ENCODE measurements at places on chromosomes 7 and 10. TPM values are rescaled to one million over a fixed set of nuclear protein-coding genes. Genes with fewer than 3 reads are reported as not detected.

MYOF gene
- 2.5 TPM for total RNA-seq

PRF1 gene
- total RNA-seq, result not detected

CC2D2B gene
- 2.2 TPM for total RNA-seq

TBC1D12 gene
- 47.6 TPM for total RNA-seq

NME8 gene
- total RNA-seq, result not detected

SLC26A4 gene
- total RNA-seq, result 16.0 TPM

ATOH7 gene
- total RNA-seq, result 0.94 TPM

SPDYE9 gene
- not detected for total RNA-seq

FAM180A gene
- not detected for total RNA-seq

PDIA4 gene
- 38.5 TPM for total RNA-seq

PHTF2 gene
- total RNA-seq, result 62.9 TPM

MSS51 gene
- total RNA-seq, result 6.9 TPM

DLX5 gene
- 7.5 TPM for total RNA-seq

MBLAC1 gene
- total RNA-seq, result 8.1 TPM

STAM gene
- 47.9 TPM for total RNA-seq

TRIM50 gene
- total RNA-seq, result not detected

KCP gene
- total RNA-seq, result 1.3 TPM

SFTPA2 gene
- total RNA-seq, result 1.3 TPM

OR2A1 gene
- not detected for total RNA-seq

AGR2 gene
- not detected for total RNA-seq

EPHA1 gene
- not detected for total RNA-seq

ABHD11 gene
- 7.5 TPM for total RNA-seq

MEIG1 gene
- total RNA-seq, result not detected

ELFN1 gene
- 11.0 TPM for total RNA-seq

CYP3A4 gene
- total RNA-seq, result not detected

ANKRD7 gene
- total RNA-seq, result 4.4 TPM

RAB18 gene
- 96.1 TPM for total RNA-seq

SEMA4G gene
- total RNA-seq, result 15.0 TPM

CALCR gene
- total RNA-seq, result not detected

C10orf62 gene
- not detected for total RNA-seq

Data from parietal lobe (tissue), 2 donors.